ENCODE measurements at places on chromosomes 11 and 22. TPM values are rescaled to one million over a fixed set of nuclear protein-coding genes. Genes with fewer than 3 reads are reported as not detected.

Gene ELF5
- 24.6 TPM for total RNA-seq

Gene SLN
- total RNA-seq = not detected

GRCh38 chr11:33684003-33684706 is 16.5 kb downstream of the C11orf91 start:
- H3K4me1 ChIP-seq = no peaks in the 10 kb centered on the region
- H3K27me3 ChIP-seq = no peaks in the 10 kb centered on the region
- DNase-seq = no peak
- no peak overlapping the region for H3K4me3 ChIP-seq
- no peaks in the 10 kb centered on the region for H3K36me3 ChIP-seq
- no peak overlapping the region for H3K27ac ChIP-seq

DNA sequence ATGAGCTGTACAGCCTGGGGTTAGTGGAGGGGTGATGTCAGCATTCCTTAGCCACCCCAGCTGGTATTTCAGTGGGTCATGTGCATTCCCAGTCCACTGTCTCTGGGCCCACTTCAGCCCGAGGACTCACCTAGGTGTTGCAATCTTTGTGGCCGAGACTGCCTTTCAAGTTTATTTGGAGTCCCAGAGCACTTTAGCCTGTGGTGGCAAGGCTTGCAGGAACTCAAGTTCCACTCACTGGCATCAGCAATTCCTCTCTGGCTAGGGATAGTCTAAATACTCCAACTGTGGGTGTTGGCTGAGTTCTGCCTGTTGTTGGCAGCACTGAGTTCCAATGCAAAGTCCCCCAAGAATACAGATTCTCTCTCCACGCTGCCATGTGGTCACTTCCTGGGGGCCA is 191.6 kb upstream of the PGR start:
- no peaks in the 10 kb centered on the region for H3K27me3 ChIP-seq
- no peaks in the 10 kb centered on the region for H3K36me3 ChIP-seq
- no peak for DNase-seq
- H3K27ac ChIP-seq = no peak overlapping the region

Gene MFRP
- not detected for total RNA-seq

Gene CNTF
- 1.3 TPM for total RNA-seq

DNA sequence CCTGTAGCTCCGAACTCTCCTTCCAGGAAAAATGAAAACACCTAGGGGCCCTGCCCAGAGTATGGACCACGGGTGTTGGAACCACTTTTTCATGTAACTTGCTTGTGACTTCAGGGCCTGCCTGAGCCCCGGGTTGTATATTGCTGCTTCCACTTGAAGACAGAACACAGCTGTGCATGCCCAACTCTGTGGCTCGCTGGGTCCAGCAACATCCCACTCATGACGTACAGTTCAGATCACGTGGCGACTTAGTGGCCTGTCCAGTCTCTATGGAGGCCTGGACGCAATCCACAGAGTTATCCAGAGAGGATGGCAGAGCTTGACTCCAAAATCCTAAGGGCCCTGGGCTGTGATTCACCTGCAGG is 6.8 kb downstream of the C11orf21 start:
- no peaks in the 10 kb centered on the region for H3K27me3 ChIP-seq
- DNase-seq = no peak
- no peak overlapping the region for H3K4me3 ChIP-seq
- H3K27ac ChIP-seq = no peak overlapping the region

Gene GP1BB
- total RNA-seq = 5.5 TPM

GRCh38 chr11:111723595-111723994 is 42.6 kb downstream of the PPP2R1B start:
- H3K27me3 ChIP-seq = no peaks in the 10 kb centered on the region
- H3K4me3 ChIP-seq = no peak overlapping the region
- no peak for DNase-seq
- peaks cover 67% of the 10 kb centered on the region for H3K36me3 ChIP-seq
- H3K4me1 ChIP-seq = peaks cover 3% of the 10 kb centered on the region

DNA sequence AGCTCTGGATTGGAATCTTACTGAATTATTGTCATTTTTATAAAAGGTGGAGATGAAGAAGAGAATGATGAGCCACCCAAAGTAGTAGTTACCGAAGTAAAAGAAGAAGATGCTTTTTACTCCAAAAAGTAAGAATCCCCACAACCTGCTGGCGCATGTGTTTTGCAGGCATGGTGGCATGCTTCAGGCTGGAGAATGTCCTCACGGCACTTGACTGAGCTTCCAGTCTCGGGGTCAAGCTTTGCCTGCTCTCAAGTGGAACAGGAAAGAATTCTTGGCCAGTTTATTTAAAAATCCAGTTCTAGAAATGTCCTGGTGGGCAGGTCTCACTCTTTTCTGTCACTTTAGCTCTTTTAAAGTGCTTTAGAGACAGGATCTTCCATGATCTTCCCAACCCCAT is 17.5 kb downstream of the NUP50 start:
- peaks cover 36% of the 10 kb centered on the region for H3K36me3 ChIP-seq
- H3K4me3 ChIP-seq = no peak overlapping the region
- H3K4me1 ChIP-seq = no peaks in the 10 kb centered on the region
- DNase-seq = no peak

Gene SERPIND1
- 0.64 TPM for total RNA-seq

Measured in lung (tissue), 17 donors.